Stimulated activated CD4-positive, alpha-beta T cell treated with anti-CD3 and anti-CD28 coated beads, Interleukin-4, amount 100 ng/mL, for 24 hours (primary cell): ENCODE measurements at places on chromosomes 5 and 9.

GRCh38 chr5:109029847-109030246, 282.1 kb downstream of the FER start:
- no peak for DNase-seq

GRCh38 chr5:79694652-79695051, 5.0 kb downstream of the CMYA5 start:
- DNase-seq = no peak

- no peak for DNase-seq
These were observed 63.6 kb downstream of the ANXA1 start for GRCh38 chr9:73215249-73215648.

DNA sequence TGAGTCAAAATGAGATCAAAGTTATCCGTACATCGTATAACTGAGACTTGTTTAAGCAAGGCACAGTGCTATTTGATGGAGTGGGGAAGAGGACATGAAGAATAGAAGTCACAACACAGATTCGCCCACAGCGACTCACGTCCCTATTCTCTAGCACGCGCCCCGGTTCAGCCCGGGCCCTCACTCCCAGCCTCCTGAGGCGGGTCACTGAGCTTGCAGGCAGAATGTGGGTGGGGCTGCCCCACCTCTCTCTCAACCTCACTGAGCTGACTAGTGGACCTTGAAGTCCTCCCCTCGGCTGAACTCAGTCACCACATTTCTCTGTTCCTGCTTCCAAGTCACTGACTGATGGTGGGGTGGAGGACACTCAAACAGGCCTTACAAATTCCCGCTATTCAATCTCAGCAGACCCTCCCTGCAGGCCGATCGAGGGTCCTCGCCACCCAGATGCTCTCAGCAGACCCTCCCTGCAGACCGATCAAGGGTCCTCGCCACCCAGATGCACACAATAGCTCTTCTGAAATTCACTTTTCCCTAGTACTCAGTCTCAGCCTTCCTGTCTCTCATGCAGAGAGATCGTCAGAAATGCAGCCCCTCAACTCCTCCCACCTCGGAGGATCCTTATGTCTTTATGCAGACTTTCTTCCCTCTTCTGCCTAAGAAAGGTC, 12.9 kb downstream of the GLDC start:
- DNase-seq = no peak

DNA sequence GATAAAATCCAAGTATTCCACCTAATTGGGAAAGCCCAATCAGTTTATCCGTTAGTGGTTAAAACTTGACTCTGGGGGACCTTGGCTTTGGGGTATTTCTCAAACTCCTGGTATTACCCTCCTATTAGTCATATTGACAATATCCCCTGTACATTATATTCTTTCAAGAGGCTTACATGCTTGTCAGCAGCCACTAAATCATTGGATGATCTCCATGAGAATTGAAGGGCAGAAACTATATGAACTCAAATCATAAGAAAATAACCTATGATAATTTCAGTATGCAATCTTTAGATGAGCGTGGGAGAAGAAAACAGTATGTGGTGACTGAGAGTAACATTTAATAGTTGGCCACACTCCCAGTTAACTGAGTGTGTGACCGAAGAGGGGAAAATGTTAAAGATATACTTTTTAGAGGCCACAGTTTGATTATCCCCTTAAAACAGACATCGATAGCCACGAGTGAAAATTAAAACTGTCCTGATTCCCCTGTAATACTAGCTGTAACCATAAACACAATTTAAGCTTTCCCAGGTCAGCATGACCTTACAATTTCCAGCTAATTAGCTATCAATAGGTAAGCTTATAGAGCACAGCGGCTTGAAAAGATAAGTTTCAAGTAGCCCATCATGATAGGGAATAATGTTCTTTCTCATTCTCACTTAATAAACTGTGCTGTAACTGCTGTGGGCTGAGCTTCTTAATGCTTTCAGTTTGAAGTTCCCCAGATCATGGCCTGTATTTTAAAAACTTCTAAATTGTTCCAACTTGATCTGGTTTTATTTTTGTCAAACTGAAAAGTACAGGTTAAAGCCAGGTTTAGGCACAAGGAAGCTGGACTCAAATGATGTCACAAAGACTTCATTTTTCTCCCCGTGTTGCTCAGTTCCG, 58.6 kb downstream of the PUM3 start:
- DNase-seq = no peak

GRCh38 chr5:173334808-173335207, 6.6 kb upstream of the STC2 start:
- DNase-seq = no peak

- DNase-seq = no peak
These were observed 15.3 kb upstream of the KLF4 start for GRCh38 chr9:107504585-107505455.

DNA sequence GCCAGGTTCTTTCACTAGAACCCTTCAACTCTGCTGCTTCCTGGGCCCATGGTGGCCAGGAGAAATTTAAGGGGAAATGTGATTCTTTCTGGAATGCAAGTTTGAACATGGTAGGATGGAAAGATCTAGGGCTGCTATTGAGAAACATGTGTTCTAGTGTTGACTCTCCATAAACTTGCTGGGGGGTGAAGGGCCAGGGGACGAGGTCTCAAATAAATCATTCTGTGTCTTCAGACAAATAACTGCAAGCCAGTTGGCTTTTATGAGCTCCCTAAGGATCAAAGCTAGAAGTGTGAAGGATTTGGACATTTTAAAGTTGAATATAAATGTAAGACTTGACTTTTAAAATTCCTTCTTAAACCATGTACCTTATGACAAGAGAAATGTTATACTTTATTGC, 78.5 kb downstream of the ZNF366 start:
- DNase-seq = no peak

DNA sequence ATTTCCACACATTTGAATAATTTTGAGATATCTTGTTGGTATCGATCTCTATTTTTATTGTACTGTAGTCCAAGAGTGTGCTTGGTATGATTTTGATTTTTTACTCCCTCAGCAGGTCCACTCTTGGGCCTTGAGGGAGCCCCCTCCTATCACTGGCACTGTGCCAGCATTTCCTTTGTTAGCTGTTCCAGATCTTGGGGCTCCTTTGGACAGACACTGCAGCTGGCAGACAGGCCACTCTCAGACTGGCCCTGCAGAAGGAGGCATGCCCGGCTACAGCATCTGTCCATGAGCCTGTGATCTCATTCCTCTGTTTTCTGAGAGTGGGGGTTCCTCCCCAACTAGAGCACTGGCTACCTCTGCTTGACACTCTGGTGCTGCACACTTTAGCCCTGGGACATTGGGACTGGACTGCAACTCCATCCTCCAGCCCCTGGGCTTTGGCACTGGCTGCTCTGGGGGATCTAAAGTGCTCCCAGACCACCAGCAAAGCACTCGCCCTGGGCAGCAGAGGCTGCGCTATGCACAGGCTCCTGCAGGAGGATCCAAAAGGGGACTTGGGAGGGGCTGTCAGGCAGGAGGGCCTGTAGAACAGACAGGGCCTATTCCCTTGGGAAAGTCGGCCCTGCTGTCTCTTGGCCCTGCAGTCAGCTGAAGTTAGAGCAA, 271.3 kb upstream of the DMAC1 start:
- DNase-seq = no peak

GRCh38 chr5:135030123-135030955, 3.7 kb downstream of the PITX1 start:
- no peak for DNase-seq

GRCh38 chr9:93268551-93269314, 84.8 kb downstream of the WNK2 start:
- peak; percentile 19 for DNase-seq

- DNase-seq = no peak
These were observed 140.7 kb downstream of the MTX3 start for GRCh38 chr5:79850316-79850822.

GRCh38 chr9:135018306-135018915, 69.1 kb upstream of the OLFM1 start:
- no peak for DNase-seq

DNA sequence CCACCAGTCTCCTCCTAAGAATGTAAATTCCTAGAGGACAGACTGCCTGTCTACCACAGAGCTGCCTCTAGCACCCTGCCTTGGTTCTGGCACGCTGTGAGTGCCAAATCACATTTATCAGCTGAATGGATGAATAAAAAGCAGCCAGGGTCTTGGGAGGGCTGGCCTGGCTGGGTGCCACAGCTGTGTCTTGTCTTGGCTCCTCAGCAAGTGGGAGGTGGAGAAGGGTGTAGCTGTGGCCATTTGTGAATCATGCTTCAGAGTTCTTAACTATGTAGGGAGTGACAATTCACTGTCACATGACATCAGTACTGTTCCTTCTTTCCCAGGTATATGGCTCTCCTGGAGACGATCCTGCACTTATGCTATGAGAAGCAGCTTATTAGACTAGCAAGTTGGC, 70.6 kb downstream of the DCP2 start:
- DNase-seq = no peak

GRCh38 chr5:134945041-134945440, 22.7 kb upstream of the CATSPER3 start:
- DNase-seq = no peak

- DNase-seq = no peak
These were observed 8.6 kb downstream of the AGPAT2 start for GRCh38 chr9:136678624-136679023.

GRCh38 chr5:143824851-143825720, 13.1 kb downstream of the HMHB1 start:
- DNase-seq = peak; percentile 90

GRCh38 chr5:84378420-84378819, 6.3 kb downstream of the EDIL3 start:
- no peak for DNase-seq
